ENCODE measurements at places on chromosomes 1 and 21. TPM values are rescaled to one million over a fixed set of nuclear protein-coding genes. Genes with fewer than 3 reads are reported as not detected.

GRCh38 chr1:60268451-60268850 lies 194.9 kb upstream of the C1orf87 start:
- no peak for ATAC-seq

DNA sequence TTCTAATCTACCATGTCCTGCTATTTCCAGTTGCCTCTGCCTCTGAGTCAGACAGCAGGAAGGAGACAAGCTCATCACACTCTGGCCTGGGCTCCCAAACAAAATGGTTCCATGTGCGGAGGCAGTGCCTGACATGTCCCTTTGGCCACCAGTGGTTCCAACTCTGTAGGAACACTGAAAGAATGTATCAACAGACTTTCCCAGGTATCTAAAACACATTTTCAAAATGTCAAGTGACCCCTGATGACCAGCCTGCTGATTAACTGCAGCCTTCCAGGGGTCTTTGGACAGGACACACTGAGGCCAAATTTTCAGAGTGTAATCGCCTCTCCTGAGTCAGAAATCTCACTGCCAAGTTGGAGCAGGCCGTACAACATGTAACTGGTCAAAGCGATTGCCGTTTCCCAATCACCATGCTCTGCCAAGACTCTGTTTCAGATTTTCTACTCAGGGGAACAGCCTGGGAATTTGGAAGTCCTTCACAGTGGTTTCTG lies 172.7 kb downstream of the TPR start:
- ATAC-seq: no peak

- ATAC-seq: no peak
These were observed 9.6 kb downstream of the MFSD2A start for GRCh38 chr1:39964552-39964951.

DNA sequence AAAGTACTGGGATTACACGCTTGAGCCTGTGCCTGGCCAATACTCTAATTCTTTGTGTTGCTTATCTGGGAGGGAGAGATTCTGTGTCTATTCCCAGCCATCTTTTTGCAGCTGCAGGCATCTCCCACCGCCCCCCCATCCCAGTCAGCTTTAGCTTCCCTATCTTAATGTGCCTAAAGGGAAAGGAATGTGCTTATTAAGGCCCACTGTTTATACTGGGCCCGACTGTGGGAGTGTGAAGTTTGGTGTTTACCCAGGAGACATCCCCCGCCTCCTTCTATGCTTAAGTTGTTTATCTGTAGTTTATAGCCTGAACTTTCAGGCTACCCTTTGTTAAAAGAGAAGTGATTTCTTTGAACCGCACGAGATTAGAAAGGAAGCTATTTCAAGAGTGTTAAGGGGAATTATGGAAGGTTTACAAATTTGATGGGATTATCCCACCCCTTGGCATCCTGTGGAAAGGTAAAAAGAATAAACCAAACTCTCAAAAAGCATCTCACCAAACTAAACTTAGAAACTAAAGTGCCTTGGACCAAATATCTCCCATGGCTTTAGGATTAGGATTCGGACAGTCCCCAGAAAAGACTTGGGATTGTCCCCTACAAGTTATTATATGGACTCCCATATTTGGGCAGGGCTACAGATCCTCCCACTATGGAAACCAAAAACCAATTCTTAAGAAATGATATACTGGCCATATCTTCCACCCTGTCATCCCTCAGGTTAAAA lies 25.5 kb upstream of the ZNF496 start:
- no peak for ATAC-seq

DNA sequence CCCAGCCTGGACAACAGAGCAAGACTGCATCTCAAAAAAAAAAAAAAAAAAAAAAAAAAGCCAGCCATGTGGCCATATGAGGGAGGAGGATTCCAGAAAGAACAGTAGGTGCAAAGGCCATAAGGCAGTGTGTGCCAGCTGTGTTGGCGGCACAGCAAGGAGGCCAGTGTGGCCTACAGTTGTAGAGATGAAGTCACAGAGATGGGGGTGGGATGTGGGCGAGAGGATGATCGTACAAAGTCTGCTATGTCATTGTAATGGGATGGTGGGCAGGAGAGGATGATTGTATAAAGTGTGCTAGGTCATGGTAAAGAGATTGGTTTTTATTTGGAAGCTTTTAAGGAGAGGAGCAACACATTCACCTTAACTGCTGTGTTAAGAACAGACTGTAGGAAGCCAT lies 9.8 kb upstream of the CR1 start:
- no peak for ATAC-seq

DNA sequence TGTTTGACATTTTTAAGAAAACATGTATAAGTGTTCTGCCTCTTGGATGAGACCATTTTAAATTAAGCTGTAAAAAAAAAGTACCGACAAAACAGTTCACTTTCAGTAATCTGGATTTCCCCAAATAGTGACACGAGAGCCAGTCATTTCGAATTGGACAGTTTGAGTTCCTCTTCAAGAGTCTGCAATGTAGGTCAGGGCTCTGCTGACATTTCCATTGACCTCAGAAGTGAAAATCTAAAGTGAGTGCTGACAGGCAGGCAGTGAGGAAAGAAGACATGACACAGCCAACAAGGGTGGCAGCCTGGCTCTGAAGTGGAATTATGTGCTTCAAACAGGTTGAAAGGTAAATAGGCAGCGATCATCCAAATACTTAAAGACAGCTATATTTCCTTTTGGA lies at the start of gene IL23R:
Gene IL23R, plus strand, starts transcription at position 259 of the 400 bp plus-strand sequence. CDS start 1,667 bp downstream, outside the sequence.
- peak; percentile 74 for ATAC-seq

DNA sequence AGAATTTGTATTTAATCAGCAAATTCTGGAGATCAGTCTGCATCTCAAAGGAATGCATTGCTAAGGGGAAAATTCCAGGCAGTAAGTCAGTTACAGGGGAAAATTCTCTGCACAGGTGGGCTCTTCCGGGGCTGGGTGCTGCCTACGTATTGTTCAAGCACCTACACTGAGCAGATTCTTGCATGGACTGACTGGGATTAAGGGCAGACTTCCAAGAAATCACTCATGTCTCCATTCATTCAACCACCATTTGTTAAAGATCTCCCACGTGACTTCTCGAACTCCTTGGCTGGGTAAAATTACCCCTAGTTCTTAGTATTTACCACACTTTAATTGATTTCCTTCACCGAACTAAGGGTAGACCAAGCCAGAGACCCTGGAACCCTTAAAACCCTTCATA lies 28.2 kb upstream of the KCNE1 start:
- ATAC-seq: no peak

- ATAC-seq: no peak
These were observed 79.6 kb downstream of the SASS6 start for GRCh38 chr1:100053119-100053518.

GRCh38 chr21:43889069-43889468 lies 24.0 kb downstream of the AGPAT3 start:
- ATAC-seq: no peak

- no peak for ATAC-seq
These were observed 44.6 kb upstream of the TMEM125 start for GRCh38 chr1:43225168-43225567.

DNA sequence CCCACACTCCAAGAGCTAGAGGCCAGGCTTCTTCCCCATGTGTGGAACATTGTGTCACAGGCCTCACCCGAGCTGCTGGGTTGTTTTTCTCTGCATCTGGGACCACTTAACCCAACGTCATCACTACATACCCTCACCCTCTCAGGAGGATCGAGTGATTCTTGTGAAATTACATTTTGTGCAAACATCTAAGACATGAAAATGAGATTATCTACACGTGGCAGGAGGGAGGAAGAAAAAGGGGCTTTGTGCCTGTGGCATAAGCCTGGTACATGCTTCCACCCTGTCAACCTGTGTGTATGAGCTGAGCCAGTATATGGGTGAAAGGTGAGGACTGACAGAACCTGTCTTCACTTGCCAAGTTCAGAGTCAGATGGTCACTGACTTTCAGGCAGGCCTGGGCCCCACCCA lies 1.6 kb downstream of the CPT2 start:
- ATAC-seq: no peak

DNA sequence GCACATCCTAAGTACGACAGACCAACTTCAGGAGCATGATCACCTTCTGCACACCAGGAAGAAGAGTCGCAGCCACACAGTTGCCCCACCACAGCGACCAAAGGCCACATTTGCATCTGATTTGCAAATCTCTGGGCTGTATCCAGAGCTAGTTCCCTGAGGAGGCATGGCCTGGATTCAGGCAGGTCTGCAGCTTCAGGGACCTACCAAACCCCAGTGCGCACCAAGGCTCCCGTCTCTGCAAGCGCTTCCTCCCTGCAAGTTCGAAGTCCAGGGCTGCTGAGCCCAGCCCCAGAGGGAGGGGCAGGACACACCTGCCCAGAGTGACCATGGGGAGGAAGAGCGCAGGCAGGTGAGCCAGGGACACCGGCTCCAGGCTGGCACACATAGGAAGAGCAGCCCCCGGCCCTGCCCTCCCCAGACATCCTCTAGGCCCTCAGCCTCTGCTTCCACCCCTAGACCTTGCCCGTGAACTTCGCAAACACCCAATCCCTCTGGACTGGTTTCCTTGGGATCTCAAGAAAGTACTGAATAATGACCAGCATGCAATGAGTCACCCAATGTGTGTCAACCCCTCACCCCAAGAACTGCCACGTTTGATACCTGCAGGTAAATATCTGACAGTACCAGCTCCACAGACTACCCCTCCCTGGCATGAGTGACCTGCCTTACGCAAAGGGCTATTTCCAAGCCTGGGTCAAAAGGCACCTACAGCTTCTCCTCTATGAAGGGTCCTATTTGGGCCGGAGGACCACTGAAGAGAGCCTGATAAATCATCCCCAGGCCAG lies 36.8 kb downstream of the CASZ1 start:
- no peak for ATAC-seq

- no peak for ATAC-seq
These were observed 838.7 kb upstream of the PRMT6 start for GRCh38 chr1:106217765-106218164.

The DAB1 gene
- total RNA-seq: 1.7 TPM
